ENCODE measurements at places on chromosomes 12 and 14.

GRCh38 chr12:16766736-16767135 is 160.8 kb upstream of the LMO3 start:
- no peak for DNase-seq

- no peak for DNase-seq
Observed at GRCh38 chr12:116855744-116856470, 25.3 kb downstream of the HRK start.

DNA sequence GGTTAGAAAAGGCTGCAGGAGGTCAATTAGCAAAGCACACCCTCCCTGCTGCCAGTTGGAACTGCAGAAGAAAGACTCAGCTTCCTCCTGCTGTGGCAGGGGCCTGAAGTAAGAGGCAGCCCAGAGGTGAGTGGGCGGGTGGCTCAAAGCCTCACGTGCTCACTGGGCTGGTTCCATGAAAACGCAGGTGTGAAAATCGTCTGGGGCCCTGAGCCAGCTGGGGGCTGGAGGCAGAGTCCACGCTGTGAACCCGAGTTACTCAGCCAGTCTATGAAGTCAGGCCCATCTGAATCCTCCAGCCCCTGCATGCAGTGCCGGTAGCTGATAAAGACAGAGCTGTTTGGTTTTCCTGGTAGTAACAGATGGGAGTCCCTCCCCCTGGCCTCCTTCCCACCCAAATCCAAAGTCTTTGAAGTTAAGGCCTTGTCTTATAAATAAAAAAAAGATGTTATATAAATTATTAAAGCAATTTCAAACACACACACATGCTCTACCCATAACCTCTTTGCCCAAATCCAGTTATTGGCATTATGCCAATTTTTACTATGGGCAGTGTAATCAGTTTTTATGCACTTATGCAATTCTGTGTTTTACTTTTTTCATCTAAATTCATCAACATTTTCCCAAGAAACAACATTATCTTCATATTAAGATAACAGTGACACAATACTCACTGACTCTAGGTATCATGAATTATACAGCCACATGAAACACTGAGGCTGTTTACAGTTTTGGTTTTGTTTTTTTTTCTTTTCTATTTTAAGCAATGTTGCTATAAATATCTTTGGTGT is 57.9 kb upstream of the PNMA1 start:
- DNase-seq: no peak

- no peak for DNase-seq
Observed at GRCh38 chr12:124683152-124684124, 116.0 kb upstream of the NCOR2 start.

DNA sequence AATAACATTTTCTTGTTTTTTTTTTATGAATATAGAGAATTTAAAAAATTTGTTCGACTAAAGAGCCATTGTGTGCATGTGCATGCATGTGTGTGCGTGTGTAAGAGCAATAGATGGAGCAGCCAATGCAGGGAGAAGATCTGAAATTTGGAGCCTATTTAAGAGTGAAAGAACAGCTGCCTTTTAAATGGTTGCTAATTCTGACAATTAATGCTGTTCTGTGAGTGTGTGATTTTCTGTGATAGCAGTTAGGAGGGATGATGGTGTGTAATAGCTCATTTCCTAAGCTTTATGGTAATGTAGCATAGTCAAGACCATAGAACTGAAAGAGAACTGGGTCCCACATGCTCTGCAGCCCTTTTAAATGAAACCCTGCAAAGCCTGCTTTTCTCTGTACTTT is 137.9 kb downstream of the NRXN3 start:
- DNase-seq: no peak

DNA sequence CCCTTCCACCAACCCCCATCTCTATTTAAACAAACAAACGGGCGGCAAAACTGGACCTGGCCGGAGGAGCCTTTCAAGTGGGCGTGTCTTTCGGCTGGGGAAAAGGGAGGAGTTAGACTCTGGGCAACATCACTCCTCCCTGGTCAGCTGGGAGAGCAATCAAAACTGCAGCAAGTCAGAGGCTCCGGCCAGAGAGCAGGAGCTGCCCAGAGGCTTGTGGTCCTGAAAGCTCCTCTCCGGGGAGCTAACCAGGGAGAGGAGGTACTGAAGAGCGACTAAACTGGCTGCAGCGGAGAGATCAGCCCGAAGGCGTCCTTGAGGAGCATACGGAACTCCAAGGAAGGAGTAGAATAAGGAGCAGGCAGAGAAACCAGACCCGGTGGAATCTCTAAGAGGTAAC is at the start of gene NEUROD4:
Gene NEUROD4 (plus strand): TSS at position 191 of the 400 bp plus-strand sequence. CDS start 6,466 bp downstream, outside the sequence.
- DNase-seq: peak; percentile 35

GRCh38 chr14:25698111-25698510 is 648.2 kb upstream of the STXBP6 start:
- DNase-seq: no peak

DNA sequence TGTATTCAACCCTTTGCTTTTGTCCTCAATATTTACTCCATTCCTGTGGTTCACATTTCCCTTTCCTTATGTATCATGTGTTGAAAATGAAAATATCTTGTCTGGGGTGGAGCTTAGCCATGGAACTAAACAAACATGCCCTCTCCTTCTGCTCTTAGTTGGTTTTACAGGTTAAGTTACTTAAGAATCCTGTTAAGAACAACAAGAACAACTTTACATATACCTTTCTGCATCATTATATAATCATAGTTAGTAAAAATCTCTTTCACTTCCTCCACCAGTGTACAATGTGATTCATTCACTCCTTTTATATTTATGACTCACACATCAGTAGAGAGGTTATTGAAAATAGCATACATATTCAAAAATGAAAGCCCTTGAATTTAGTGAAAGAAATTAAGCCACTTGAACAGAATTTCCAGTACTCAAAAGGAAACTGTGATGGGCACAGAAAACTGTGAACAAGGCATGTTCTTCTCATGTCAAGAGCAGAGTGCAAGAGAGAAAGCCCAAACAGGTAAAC is 307.7 kb downstream of the CCDC91 start:
- DNase-seq: peak; percentile 56

DNA sequence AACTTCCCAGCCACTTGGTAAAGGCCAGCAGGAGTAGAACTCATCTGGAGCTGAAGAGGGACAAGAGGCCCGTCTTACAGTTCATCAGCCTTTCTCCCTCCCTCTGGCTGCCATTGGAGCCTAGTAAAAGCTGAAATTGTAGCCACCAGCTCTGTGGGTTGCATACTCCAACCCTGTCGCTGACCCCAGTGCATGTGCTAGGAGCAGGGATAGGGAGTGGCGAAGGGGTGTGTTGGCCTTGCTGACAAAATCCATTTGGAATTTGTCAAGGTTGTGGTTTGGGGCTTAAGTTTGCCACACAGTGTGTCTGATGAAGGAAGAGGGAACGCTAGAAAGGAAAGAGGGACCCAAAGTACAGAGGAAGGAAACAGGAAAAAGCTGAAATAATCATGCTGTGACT is 4.0 kb upstream of the ARF3 start:
- DNase-seq: no peak

DNA sequence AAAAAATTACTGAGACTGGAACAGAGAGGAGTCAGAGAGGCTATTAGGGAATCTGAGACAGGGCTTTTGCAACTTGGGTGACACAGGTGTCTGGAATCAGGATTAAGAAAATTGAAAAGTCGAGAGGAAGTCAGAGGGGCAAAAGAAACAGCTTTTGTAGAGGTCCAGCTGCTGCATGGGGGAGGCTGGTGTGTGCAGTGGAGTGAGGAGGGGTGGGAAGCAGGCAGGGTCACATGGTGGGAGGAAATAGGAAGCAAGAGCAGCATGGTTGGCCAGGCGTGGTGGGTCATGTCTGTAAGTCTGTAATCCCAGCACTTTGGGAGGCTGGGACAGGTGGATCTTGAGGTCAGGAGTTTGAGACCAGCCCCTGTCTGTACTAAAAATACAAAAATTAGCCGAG is 69.7 kb upstream of the VRK1 start:
- no peak for DNase-seq

DNA sequence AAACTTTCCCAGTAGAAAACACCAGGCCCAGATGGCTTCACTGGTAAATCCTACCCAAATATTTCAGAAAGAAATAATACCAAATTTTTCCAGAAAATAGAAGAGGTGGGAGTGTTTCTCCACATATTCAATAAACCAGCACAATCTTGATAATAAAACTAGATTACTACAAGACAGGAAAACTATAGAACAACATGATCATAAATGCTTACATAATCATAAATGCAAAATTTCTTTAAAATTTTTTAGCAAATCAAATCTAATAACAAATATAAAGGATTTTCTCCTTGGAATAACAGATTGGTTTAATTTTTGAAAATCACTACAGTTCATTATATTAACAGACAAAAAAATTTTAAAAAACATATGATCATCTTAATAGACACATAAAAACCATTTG is 294.5 kb downstream of the BCL11B start:
- DNase-seq: no peak

GRCh38 chr12:27937768-27938167 is 34.8 kb downstream of the PTHLH start:
- DNase-seq: no peak

DNA sequence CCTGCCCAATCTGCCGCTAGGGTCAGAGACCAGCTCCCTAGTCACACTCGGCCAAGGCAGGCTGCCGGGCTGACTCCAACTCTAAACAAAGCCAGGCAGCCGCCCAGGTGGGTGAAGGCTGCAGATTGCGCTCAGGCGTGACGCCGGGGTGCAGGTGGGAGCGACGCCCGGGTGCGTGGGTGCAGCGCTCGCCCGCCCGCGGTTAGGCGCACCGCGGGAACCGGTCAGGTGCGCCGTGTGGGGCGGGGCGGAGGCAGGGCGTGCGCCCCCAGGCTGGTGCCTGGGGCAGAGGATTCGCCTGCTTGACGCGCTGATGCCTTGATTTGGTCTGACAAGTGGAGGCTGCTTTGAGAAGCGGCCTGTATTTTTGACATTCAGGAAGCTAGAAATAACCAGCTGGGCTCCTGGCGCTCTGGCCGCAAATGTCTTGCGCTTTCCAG is 126.7 kb upstream of the HIF1A start:
- no peak for DNase-seq

DNA sequence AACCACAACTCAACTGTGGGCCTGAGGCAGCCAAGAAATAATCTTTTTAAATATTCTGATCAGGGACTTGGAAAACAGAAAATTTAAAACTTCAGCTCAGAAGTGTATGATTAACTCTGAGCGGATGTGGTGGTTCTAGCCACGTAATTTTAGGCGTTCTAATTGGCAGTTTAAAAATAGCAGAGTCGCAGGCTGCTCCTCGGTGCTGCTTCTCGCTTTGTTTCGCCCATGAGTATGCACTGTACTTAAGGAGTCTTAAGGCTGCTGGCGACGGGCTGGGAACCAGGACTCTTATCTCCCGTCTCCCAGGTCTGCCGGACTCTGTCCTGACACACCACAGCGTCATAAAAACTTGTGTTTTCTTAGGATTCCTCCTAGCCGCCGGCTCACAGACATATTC is 113.4 kb upstream of the PELI2 start:
- peak; percentile 31 for DNase-seq

DNA sequence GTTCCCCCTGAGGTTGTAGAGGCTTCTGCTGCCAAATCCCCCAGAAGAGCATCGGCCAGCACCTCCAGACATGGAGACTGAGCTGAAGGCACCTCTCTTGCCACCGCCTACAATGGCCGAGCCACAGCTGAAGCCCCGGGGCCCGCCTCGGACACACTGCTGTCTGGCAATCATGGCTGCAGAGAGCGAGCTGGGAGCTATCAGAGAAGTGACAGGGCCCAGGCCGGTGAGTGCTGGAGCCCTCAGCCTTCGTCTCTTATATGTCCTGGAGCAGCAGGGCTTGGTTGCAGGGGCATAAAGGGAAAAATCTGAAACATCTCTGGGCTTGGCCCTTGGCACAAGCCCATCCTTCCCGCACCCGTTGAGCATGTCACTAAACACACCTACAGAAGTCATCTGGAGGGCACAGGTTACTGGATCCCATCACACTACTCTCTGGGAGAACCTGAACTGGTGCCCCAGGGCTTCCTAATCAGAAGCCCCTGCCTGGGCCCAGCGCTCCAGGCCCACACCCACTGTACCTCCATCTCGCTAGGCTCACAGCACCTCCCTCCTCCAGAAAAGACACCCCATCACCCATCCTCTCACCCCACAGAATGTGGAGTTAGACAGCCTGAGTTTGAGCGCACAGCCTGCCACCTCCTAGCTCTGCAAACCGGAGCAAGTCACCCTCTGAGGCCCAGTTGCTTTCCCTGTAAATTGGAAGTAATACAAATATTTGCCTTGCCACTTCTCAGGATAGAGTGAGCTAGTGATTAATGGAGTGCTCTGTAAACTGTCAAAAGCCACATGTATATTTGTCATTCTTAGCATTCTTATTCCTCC is at the start of gene KRT4:
Gene KRT4 (minus strand): TSS at position 232 of the 825 bp plus-strand sequence. CDS start 58 bp downstream, at position 174.
- DNase-seq: no peak

DNA sequence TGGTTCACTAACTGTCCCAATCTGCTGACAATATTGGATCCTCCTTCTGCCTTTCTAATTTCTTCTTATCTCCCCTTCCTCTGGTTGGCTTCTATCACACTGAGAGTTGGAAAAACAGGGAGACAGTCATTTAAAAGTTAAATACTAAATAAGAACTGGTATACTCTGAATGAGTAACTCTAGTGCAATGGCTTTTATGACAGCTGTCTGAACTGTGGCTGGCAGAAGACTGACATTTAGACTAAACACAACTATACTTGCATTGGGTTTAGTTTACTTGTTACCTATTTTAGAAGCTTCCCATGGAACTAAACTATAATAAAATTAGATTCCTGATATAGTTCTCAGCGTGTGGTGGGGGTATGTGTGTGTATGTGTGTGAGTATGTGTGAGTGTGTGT is 7.9 kb upstream of the MAGOHB start:
- no peak for DNase-seq

- DNase-seq: no peak
Observed at GRCh38 chr12:23415180-23415579, 534.3 kb downstream of the SOX5 start.

DNA sequence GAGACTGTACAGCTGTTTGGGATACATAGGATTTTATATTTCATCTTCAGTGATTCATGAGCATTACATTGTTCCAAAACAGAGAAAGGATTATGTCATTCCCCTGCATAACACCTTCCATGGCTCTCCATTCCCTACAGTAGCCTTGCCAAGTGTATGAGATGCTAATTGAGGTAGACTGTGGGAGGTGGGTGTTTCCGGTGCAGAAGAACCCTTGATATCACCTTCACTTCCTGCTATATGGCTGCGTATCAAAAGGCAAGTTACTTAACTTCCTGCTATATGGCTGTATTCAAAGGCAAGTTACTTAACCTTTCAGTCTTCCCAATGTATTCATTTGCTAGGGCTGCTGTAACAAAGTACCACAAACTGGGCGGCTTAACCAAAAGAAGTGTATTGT is 11.2 kb downstream of the FAR2 start:
- DNase-seq: no peak

DNA sequence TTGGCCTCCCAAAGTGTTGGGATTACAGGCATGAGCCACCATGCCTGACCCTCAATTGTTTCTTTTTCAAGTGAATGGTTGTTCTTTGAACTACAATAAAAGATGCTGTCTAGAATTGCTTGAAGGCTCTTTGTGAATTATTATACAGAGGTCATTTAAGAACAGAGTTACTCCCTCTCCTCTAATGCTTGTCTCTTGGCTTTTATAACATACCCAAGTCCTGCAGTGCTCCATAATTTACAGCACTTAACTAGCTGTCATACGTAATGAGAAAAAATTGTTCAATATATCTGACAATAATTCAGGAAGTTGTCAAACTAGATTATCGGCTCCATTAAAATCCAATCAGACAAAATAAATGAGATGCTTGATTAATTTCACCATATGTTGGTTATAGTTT is 823.0 kb upstream of the ATXN7L3B start:
- DNase-seq: peak; percentile 21
